ENCODE measurements at places on chromosomes 2 and 18.

GRCh38 chr2:12597610-12598009 is 119.1 kb upstream of the TRIB2 start:
- peak; percentile 14 for DNase-seq

GRCh38 chr2:46278952-46279351 is 18.3 kb upstream of the EPAS1 start:
- DNase-seq, result no peak

DNA sequence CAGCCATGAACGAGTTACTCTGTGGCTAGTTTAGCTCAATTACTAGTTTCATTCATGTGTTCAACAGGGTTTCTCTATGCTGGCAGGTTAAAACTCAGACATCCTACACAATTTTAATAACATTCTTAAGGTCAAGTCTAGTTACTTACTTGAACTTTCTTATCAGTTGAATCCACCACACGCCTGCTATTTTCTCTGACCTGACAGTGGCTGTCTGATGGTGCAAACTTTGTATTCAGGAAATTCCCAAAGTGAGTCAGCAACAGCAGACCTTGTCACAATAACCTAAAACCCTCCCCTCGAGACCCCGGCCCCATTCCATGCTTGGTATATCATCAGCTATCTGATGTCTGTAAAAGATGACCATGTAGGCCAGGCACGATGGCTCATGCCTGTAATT is 20.8 kb upstream of the CIDEA start:
- DNase-seq, result no peak

GRCh38 chr18:31579375-31579774 is 12.3 kb upstream of the TTR start:
- no peak for DNase-seq

DNA sequence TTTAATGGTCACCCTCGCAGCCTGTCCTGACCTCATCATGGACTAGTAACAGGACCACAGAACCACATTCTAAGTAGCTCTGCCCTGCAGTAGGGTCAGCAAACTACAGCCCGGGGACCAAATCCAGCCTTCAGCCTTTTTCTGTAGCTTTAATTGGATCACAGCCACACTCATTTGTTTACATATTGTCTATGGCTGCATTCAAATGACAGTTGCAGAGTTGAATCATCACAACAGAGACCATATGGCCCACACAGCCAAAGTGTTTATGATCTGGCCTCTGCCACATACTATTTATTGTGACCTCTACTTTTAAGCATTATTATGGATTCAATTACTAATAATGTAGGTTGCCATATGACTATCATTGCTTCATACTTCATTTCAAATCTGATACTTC is 47.7 kb downstream of the MAP3K19 start:
- no peak for DNase-seq

GRCh38 chr2:236167297-236168109 is 683 bp downstream of the GBX2 start:
- DNase-seq, result no peak

GRCh38 chr18:12372406-12372805 is 4.6 kb downstream of the AFG3L2 start:
- DNase-seq, result no peak

- no peak for DNase-seq
Observed at GRCh38 chr2:151757861-151758260, 23.6 kb upstream of the NEB start.

- DNase-seq, result no peak
Observed at GRCh38 chr2:104859766-104860450, 6.0 kb downstream of the POU3F3 start.

GRCh38 chr18:39425172-39425850 is 1859.7 kb upstream of the CELF4 start:
- DNase-seq, result no peak

- DNase-seq, result no peak
Observed at GRCh38 chr2:35973737-35974132, 381.8 kb upstream of the CRIM1 start.

GRCh38 chr2:197852108-197852507 is 47.7 kb downstream of the PLCL1 start:
- DNase-seq, result peak; percentile 83

GRCh38 chr2:193894081-193894480 is 1699.3 kb upstream of the TMEFF2 start:
- DNase-seq, result no peak

DNA sequence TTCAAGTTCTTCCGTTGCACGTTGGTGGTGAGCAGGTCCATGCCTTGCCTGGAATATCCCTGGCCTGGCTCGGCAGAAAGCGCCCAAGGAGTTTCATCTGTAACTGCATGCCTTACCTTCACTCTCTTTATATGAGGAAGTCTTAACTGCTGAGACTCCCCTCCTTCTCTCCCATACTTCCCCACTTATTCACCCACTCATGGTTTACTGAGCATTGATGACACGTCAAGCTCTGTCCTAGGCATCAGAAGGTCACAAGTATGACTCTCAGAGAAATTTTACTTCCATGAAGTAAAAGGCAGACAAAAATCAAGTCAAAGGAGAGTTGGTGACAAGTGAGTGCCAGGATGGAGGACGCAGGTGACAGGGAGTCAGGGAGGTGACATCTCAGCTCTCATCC is 68.2 kb downstream of the TBC1D8 start:
- DNase-seq, result no peak

DNA sequence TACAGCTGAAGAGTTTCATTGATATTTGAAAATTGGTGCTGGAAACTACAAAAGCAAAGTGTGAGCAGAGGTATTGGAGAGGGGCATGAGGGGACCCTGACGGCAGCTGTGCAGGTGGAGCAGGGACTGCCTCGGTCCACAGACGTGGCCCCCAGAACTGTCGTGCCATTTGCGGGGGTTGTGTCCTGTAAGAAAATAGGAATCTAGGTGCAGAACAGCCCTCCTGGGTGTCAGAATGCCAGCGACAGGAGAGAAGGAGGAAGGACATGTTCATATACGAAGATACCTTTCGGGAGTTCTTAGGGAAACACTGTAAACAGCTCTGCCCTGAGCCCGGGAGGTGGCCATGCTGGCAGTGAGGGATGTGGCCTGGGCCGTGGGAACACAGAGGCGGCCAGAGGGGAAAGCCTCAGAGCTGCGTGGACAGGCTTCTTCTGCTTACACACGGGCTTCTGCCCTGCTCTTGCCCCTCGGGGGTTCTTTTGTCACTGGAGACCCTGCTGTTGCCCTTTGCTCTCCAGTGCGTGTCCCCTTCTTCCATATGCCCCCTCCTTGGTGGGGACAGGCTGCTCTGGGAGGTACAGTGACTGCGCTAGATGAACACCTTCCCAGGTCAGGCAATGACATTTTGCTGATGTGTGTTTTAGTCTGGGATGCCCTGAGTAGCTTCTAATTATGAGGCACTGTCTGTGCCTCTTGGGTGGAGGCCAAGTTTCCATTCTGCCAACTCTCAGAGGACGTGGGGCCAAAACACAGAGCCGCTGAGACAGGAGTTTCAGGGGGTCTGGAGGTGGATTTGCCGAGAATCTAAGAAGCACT is 81.9 kb upstream of the TXNDC2 start:
- no peak for DNase-seq

- DNase-seq, result no peak
Observed at GRCh38 chr2:7673853-7674252, 756.6 kb downstream of the RNF144A start.

- no peak for DNase-seq
Observed at GRCh38 chr2:164993287-164994016, 38.1 kb upstream of the SLC38A11 start.

GRCh38 chr2:162490761-162491470 is 147.0 kb downstream of the GCA start:
- no peak for DNase-seq

GRCh38 chr2:225282858-225283710 is 116.4 kb upstream of the NYAP2 start:
- no peak for DNase-seq

- DNase-seq, result no peak
Observed at GRCh38 chr2:71938108-71938507, 209.6 kb downstream of the CYP26B1 start.

GRCh38 chr2:159900343-159900742 is 102.3 kb upstream of the CD302 start:
- no peak for DNase-seq

All from hippocampal formation (tissue), 2 donors.